NCI-H510A treated with DMSO at 0.1 percent for 48 hours (cell line): ENCODE measurements at places on chromosomes 1 and 21.

DNA sequence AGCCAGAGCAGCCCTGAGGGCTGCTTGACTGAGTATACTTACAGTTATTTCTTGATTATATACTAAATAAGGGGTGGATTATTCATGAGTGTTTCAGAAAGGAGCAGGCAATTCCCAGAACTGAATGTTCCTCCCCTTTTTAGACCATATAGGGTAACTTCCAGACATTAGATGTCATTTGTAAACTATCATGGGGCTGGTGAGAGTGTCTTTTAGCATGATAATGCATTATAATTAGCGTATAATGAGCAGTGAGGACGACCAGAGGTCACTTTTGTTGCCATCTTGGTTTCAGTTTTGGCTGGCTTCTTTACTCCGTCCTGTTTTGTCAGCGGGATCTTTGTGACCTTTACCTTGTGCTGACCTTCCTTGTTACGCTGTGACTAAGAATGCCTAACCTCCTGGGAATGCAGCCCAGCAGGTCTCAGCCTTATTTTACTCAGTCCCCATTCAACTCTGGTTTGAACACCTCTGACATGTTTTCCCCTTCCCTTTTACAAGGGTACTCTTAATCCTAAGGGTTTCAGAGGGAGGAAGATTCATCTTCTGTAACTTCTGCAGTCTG lies 16.2 kb downstream of the KCTD3 start:
- no peak for DNase-seq

- no peak for DNase-seq
Observed at GRCh38 chr1:198480876-198481275, 59.6 kb downstream of the ATP6V1G3 start.

DNA sequence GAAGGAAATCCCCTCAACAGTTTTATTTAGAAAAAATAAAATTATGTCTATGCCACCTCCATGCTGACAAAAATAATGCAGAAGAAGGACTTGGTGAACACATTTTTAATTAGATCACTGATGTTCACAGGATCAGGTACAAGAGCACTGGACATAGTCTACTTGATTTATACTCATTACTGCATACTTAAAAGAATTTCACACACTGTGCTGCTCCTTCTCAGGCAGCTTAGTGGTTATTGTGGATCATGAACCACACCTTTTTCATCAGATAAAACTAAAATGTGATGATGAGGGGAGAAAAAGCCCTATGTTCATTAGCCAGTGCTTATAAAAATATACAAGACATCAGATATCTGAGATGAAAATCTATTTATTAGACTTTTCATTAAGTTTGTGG lies 103.3 kb upstream of the DPH5 start:
- no peak for DNase-seq

- DNase-seq = no peak
Observed at GRCh38 chr1:2471587-2472001, 4.5 kb upstream of the PLCH2 start.

- DNase-seq = no peak
Observed at GRCh38 chr1:224784265-224785039, 145.0 kb upstream of the DNAH14 start.

DNA sequence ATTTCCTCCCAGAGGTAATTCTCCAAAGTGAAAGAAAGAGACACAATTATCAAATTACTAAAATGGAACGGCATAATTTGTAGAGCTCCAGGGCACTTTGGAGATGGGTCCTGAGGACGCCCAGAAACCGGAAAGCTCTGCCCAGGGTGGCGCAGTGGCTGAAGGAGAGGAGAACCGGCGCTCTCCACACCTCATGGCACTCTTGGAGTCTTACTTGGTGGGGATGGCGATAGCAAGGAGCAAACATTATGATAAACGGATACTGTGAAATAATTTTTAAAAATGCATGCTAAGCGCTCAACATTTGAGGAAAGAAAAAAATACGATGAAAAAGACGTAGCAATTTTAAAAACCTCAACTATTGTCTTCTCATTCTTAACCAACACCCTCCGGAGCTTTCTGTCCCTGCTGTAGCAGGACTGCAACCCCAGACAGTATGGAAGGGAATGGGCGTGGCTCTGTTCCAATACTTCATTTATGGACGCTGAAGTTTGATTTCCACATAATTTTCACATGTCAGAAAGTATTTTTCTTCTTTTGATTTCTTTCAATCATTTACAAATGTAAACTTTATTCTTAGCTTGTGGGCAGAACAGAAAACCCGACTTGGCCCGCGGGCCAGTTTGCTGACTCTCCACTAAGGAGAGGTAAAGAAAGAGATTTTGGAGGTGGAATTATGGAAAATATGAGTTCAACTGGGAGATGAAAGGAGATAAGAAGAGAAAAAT lies 1.1 kb downstream of the S100A11 start:
- DNase-seq = peak; percentile 89

DNA sequence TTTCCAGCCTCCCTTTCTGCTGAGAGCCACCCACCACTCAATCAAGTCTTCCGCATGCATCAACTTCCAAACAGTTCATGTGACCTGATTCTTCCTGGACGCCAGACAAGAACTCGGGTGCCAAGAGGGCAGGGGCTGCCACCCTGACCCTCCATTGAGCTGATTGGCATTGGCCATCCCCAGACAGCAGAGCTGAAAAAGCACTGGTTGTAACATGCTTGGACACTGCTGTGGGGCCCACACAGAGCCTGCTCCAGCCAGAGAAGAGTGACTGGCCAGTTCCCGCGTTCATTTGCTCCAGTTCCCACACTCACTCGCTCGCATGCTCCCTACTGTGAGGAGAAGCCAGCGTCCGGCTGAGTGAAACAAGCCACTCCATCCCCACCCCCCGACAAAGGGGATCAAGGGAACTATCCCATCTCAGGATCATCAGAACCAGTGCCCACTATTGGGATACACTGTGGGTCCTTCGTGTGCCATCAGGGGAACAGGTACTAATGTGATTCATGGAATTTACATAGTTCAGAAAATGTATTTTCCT lies 420.3 kb downstream of the NPHP4 start:
- DNase-seq = no peak

GRCh38 chr1:211574705-211575104 lies 4.3 kb downstream of the SLC30A1 start:
- no peak for DNase-seq

GRCh38 chr1:209319549-209319948 lies 264.0 kb upstream of the CAMK1G start:
- DNase-seq = no peak

DNA sequence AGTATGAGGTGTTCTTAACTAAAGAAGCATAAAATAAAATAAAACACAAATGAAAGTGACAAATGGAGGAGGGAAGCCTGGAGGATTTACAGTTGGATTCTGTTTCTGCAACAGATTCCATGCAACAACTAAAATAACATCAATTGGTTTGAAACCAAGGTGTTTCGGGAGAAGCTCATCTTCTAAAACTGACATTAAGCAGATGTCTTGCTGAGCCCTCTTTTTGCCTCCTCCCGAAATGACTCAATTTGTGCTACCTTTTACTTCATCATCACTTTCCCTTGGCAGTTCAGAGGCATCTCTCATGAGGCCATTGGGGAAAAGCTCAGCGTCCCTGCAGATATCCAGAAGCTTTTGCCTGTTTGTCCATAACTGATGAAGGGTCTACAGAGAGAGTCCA lies 121.6 kb upstream of the ADAR start:
- no peak for DNase-seq

GRCh38 chr1:243213045-243213787 lies 41.9 kb downstream of the CEP170 start:
- no peak for DNase-seq

DNA sequence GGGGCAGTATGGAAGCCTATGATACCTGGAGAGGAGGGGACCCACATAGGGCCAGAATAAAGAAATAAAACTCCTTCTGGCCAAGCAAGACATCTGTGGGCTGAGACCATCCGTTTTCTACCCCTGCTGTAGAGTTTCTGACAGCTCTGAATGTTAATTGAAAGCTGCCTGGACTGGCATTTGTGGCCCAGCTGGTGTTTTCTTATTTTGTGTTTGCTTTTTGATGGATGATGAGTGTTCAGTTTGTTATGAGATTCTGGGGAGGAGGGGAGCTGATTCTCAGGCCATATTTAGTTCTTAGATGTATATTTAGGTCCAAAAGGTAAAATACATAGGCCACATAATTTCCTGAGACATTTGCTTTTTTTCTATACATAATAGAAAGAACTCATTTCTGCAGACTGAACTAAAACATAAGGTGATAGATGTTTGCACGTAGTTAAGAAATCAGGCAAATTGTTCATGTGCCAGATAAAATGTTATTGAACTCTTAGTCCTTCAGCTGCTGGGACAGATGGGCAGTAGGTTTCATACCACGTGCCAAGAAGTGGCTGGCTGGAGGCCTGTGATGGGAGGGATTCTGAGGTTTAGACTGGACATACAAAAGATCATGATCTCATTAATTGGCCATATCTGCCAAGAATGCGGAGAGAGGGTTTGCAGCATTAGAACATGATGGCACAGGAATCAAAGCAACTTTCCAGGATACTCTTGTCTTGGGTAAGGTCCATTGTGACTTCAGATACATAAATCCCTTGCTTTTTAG lies 54.1 kb downstream of the DSCAM start:
- DNase-seq = no peak

GRCh38 chr1:195594773-195595172 lies 1013.5 kb downstream of the KCNT2 start:
- no peak for DNase-seq

GRCh38 chr21:41777951-41778815 lies 11.3 kb upstream of the RIPK4 start:
- DNase-seq = peak; percentile 46

GRCh38 chr1:22750685-22751051 lies 40.0 kb downstream of the EPHB2 start:
- peak; percentile 61 for DNase-seq

GRCh38 chr1:94658221-94658620 lies 116.7 kb upstream of the F3 start:
- no peak for DNase-seq

- DNase-seq = no peak
Observed at GRCh38 chr1:53448241-53448841, 10.9 kb upstream of the DMRTB1 start.

DNA sequence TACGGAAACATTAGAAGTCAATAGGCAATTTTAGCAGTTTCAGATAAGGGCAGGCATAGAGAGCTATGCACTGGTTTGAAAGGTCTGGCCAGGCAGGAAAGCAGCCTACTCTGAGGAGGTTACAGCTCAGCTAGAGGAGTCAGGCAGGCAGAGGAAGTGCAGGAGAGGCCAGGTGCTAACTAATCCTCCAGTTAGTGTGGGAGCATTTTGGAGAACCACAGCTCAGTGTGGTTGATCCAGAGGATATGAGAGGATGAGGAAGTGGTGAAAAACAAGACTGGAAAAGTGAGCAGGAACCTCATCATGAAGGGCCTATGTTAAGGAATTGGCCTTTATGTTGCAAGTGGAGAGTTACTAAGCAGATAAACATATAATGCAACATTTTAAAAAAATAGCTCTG lies 282.4 kb upstream of the SGIP1 start:
- DNase-seq = peak; percentile 66

GRCh38 chr1:9606948-9607347 lies 18.2 kb downstream of the TMEM201 start:
- no peak for DNase-seq

GRCh38 chr1:187909382-187909781 lies 1080.6 kb downstream of the PLA2G4A start:
- no peak for DNase-seq

GRCh38 chr21:42590431-42591131 lies 62.8 kb upstream of the PDE9A start:
- DNase-seq = no peak

GRCh38 chr1:206672011-206672688 lies 12.6 kb upstream of the MAPKAPK2 start:
- no peak for DNase-seq

- DNase-seq = no peak
Observed at GRCh38 chr1:33049371-33049770, 12.7 kb upstream of the AK2 start.

- no peak for DNase-seq
Observed at GRCh38 chr1:246602194-246602593, 35.9 kb downstream of the CNST start.

DNA sequence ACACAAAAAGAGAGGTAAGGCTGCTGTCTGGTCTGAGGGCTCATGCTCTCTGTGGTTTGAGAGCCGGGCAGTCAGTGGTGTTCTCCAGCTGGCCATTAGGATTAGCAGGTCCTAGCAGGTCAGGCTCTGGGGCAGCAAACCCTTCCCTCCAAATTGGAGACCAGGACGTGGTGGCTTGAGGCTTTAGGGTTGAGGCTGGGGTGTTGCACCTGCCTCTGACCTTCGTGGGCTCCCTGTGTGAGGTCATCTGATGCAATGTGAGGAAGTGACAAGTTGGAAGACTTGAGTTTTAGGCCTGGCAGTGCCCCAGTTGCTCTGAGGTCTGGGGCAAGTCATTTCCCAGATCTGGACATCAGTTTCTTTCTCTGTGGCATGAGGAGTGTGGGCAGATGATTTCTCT lies 24.4 kb downstream of the SZRD1 start:
- no peak for DNase-seq

DNA sequence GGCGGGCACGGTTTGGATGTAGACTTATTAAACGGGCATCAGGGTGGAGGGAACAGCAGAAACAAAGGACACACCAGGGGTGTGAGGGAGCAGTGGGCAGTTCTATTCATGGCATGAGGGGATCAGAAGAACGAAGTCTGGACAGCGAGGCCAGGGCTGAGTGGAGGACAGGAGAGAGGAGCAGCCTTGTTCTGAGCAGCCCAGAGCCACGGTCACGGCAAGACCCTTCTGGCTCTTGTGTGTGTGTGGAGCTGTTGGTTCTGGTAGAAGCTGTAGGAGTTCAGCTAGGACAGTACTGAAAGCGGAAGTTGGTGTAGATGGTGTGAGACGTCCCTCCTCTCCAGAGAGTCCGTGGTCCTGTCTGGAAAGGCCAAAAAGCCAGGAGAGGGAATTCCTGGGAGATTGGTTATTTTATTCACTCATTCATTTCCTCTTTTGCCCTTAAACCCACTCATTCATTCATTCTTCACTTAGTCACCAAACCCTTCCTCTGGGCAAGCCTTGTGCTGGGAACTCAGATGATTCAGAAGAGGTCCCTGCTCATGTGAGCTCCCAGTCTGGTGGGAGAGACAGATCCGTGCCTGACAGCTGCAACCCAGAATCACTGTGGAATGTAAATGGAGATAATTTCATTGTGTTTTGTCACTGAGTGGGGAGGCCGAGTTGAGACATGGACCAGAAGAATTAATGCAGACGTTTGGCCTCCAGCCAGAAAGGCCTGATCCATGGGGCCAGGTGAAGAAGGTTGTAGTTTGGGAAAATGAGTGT lies 4.1 kb upstream of the ACOT11 start:
- no peak for DNase-seq

GRCh38 chr1:25703041-25703440 lies 86.5 kb downstream of the MAN1C1 start:
- DNase-seq = no peak

GRCh38 chr1:9183898-9184297 lies 50.7 kb upstream of the H6PD start:
- peak; percentile 71 for DNase-seq

DNA sequence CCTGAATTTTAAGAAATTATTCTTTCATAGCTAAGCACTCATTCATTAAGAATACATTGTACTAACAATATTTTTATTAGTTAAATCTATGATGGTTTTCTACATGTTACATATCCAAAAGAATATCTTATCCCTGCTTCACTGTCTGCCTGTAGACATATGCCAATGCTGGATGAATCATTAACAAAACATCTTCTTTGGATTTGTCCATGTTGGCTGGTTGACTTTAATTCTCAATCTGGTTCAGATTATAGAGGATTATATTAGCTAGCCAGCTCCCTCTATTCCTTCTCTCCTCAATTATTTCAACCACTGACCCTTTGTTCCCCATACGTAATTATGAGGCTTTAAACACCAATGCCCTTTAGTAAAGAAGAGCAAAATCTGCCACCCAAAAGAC lies 138.9 kb upstream of the DMRTA2 start:
- no peak for DNase-seq
